Gastroesophageal sphincter (tissue), 4 donors: ENCODE measurements at places on chromosomes 6 and 20.

DNA sequence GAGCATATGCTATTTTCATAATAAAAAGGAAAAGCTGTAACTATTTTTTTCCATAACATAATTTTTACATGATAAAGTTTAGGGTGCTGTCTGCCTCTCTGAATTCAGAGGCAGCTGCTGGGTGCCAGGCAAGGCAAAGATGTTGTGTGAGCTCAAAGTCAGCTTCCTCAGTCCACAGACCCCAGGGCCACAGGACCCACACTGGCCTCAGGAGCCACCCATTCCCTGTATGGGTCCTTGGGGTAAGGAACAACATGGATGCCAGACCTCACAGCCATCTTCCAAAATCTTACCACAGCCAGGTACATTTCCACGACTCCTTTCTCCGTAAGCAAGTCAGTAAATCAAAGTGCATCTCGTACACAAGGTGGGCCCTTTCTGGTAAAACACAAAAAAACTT is 16.4 kb upstream of the MAFB start:
- no peak for ATAC-seq

- ATAC-seq, result no peak
Observed at GRCh38 chr6:168221000-168221399, 98.6 kb downstream of the DACT2 start.

DNA sequence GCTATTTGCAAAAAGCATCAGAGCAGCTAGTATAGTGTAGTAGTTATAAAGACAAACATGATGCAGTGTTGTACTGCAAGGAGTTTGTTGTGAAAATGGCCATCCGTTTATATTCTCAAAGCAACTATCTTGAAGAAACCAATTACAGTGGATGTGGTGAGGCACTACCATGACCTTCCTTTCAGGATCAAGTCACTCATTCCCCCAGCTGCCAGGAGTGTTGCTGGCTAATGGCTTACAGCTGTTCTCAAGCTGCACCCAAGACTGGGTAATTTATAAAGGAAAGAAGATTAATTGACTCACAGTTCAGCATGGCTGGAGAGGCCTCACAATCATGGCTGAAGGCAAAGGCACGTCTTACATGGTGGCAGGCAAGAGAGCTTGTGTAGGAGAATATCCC is 29.0 kb downstream of the ADGRF4 start:
- ATAC-seq, result no peak

DNA sequence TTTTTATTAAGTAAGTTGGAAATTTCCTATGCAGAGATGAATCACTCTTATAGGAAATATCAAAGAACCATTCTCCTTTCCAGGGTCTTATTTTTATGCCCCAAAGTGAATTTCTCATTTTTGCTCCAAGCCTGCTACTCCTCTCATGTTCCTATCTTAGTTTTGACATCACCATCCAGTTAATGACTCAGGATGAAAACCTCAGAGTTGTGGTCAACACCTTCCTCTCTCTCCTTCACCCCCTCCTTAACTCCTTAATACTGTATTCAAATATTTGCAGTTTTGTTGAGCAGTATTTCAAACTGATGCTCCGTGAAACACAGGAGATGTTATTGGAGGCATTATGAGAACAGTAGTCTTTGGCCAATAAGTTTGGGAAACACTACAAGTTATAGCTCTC is 64.1 kb downstream of the NRN1 start:
- ATAC-seq, result no peak

GRCh38 chr6:138803861-138804260 is 8.0 kb downstream of the ECT2L start:
- peak; percentile 50 for ATAC-seq
